ENCODE measurements at places on chromosomes 3 and 15.

- no peak for DNase-seq
Measured at GRCh38 chr3:186802701-186803100, 3.6 kb downstream of the RFC4 start.

- no peak for DNase-seq
Measured at GRCh38 chr15:91237445-91237844, 137.4 kb downstream of the SV2B start.

GRCh38 chr3:12303993-12304392 is 15.1 kb downstream of the PPARG start:
- peak; percentile 76 for DNase-seq

DNA sequence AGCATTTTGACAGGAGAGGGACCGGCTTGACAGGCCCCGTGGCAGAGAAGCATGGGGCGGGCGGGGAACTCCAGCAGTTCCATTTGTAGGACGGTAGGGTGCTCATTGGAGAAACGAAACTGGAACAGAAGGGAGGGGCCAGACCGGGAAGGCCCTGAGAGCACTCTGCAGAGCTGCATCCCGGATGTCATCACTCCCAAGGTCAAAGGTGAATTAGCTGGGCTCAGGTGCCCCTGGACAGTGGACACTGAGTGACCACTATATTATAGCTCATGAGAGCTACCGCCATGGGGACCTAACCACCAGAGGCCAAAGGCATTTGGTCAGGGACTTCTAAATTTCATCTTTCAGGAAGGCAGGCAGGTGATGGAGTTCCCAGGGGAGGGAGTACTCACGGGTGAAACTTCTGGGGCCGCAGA is 7.3 kb downstream of the CSRNP1 start:
- no peak for DNase-seq

GRCh38 chr3:58613236-58614132 is 36.3 kb upstream of the FAM107A start:
- DNase-seq, result no peak

- no peak for DNase-seq
Measured at GRCh38 chr3:46277476-46277875, 35.2 kb downstream of the CCR3 start.

GRCh38 chr3:65483480-65483879 is 555.2 kb downstream of the MAGI1 start:
- DNase-seq, result no peak

- DNase-seq, result no peak
Measured at GRCh38 chr3:124346487-124346886, 354.6 kb upstream of the ROPN1 start.

DNA sequence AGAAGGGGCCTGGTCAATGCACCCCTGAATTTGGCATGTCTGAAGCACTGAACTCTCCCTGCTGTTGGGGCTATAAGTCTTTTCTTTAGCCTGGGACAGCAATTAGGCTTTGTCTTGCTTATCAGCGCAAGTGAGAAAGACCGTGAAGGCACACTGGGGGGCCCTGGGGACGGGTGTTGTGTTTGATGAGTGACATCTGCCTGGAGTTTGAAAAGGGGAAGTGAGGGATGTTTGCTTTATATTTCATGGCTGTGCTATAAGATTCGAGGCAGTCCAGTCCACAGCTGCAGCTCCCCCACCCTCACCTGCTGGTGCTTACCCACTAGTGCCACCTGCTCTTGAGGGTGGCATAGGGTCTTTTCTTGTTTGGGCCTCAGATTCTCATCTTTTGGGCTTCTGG is 44.8 kb downstream of the CEMIP start:
- no peak for DNase-seq

- DNase-seq, result no peak
Measured at GRCh38 chr3:36800533-36801116, 36.3 kb upstream of the DCLK3 start.

DNA sequence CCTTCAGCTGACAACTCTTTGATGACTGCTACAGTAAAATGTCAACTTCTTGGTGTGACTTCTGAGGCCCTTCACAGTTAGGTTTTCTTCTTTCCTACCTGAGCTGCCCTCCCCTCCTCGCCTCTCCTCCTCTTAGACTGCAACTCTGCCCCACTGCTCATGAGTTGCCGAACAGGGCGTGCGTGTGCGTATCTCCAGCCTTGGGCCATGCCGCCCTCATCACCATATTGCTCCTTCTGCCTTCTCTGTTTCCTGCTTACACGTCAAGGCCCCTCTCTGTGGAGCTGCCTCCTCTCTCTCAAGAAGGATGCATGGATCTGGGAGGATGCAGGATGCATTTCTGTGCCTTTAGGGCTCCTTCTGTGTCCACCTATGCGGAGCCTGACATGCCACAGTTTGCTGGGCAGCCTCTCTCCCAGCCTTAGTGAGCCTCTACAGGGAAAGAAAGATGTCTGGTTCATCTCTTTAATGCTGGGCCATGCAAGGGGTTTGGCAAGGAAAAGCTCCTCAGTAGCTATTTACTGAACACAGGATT is 205.9 kb downstream of the RPLP1 start:
- no peak for DNase-seq

GRCh38 chr15:49064884-49065283 is 18.6 kb upstream of the SECISBP2L start:
- DNase-seq, result no peak

DNA sequence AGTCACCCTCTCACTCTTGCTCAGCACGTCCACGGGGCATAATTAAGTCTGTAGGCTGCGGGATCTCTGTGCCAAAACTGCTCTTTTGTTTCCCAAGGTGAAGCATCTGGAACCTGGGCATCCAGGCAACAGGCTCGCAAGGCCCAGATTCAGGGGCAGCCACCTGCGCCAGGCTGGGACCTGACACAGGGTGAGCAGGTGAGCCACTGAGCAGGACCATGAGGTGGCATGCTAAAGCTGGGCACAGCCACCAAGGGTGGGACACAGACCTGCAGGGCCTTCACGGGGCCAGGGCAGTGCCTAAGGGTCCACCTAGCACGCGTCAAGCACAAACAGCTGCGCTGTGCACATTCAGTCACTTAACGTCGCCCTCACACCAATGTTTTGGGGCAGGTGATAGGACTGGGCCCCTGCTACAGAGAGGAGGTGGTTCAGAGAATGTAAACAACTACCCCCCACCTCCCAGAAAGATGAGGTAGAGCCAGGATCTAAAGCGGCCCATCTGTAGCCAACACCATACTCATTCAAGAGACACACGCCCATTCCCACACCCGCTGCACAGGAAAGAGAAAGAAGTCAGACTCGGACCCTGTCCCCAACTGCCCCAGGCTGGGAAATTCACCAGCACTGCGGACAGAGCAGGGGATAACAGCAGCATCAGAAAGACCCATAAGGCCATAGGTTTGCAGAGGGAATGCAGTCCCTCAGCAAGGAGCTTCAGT is 16.3 kb downstream of the XXYLT1 start:
- no peak for DNase-seq

GRCh38 chr3:59885899-59886400 is 836.1 kb upstream of the CFAP20DC start:
- no peak for DNase-seq

GRCh38 chr15:97979140-97979520 is 18.6 kb downstream of the ARRDC4 start:
- no peak for DNase-seq

GRCh38 chr15:61196711-61197586 is 32.2 kb downstream of the RORA start:
- DNase-seq, result no peak

GRCh38 chr15:77615472-77615871 is 17.2 kb downstream of the LINGO1 start:
- DNase-seq, result no peak

- no peak for DNase-seq
Measured at GRCh38 chr3:58620421-58620820, 43.2 kb upstream of the FAM107A start.

GRCh38 chr3:71138410-71138809 is 445.1 kb downstream of the FOXP1 start:
- DNase-seq, result no peak

DNA sequence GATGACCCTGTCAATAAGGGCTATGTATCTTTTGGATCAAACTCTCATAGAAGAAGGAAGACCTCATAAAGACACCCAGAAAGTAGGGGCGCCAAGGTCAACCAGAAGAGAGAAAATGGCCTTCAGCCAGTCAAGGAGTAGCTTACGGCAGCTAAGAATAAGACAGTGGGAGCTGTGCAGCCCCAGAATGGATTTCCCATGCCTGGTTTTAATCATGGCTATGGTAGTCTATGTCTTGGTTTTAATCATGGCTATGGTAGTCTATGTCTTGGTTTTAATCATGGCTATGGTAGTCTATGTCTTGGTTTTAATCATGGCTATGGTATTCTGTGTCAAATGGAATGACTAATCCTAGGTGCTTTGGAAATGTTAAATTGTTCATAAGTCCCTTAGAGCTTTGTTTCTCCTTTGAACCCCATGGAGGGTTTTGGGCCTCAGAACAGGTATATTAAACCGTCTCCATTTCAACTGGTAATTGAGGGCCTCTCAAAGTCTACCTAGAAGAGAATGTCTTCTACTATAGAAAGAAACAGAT is 742.0 kb upstream of the CFAP20DC start:
- no peak for DNase-seq

- DNase-seq, result no peak
Measured at GRCh38 chr3:172199850-172200369, 160.5 kb downstream of the FNDC3B start.

GRCh38 chr3:4828279-4829030 is 150.8 kb upstream of the BHLHE40 start:
- DNase-seq, result peak; percentile 66

DNA sequence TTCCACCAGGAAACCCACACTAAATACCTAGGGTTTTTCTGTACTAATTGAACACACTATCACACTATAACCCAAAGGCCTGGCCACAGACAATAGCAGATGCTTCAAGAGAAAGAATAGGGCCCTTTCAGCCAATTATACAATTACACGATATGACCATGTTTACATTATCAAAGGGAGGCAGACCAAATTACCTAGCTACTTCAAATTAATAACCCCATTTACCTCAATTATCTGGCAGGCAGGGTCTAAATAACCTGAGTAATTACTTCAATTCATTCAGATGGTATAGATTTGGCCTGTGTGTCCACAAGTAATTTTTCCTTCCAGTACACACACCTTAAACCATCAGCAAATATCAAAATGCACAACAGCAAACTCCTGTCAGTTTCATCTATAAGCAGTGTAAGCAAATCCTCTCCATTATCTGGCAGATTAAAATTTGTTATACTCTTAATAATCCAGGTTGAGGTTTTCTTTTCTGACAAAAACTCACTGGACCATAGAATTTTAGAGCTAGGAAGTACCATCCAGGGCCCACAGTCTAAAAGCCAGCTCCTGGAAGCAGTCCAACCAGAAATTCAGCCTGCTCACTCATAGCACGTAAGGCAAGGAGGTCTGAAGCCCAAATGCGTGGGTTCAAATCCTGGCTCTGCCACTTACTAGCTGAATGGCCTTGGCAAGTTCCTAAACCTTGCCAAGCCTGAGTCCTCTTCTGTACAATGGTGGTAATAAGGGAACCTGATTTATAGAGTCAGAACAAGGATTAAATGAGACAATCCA is 51.8 kb downstream of the RFTN1 start:
- DNase-seq, result no peak

- DNase-seq, result no peak
Measured at GRCh38 chr3:177946497-177946896, 589.7 kb upstream of the KCNMB2 start.

- DNase-seq, result no peak
Measured at GRCh38 chr15:40010686-40011085, 28.3 kb downstream of the SRP14 start.
